ENCODE measurements at places on chromosomes 12 and 14.

GRCh38 chr12:99026332-99027054 is 381.4 kb downstream of the APAF1 start:
- no peak for DNase-seq

GRCh38 chr12:86042062-86042461 is 168.0 kb downstream of the NTS start:
- DNase-seq, result no peak

DNA sequence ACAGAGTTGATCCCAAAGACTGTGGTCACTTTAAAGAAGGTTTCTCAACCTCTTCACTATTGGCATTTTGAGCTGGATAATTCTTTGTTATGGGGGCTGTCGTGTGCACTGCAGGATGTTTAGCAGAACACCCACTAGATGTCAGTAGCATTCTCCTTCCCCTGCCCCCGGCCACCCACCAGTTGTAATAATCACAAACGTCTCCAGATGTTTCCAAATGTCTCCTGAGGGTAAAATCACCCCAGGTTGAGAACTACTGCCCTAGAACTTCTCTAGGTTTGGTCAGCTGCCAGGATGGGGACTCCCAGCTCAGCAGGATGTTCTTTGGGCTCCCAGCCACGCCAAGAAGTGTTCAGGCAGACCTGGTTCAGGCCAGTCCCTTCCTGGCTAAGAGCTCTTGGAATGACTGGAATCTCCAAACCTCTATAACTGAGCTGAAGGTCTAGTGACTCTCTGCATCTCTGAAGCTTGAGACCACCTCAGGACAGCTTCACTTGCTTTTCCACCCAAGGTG is 12.5 kb upstream of the AJUBA start:
- DNase-seq, result no peak

GRCh38 chr14:76736514-76736913 is 24.8 kb upstream of the VASH1 start:
- DNase-seq, result no peak

DNA sequence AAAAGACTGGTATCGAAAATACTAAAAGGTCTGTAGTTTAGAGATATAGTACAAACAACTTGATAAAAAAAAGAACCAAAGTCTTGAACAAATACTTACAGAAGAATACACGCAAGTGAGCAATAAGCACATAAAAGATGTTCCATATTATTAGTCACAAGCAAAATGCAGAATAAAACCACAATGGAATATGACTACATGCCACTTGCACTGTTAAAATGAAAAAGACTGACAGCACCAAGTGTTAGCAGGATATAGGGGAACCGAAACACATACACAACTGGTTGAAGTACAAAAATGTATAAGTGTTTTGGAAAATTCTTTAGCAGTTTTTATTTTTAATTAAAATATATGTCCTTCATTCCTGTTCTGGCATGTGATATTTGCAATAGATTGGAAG is 3.6 kb downstream of the CLEC2A start:
- DNase-seq, result no peak

GRCh38 chr12:118780939-118781338 is 200.4 kb upstream of the SRRM4 start:
- no peak for DNase-seq

DNA sequence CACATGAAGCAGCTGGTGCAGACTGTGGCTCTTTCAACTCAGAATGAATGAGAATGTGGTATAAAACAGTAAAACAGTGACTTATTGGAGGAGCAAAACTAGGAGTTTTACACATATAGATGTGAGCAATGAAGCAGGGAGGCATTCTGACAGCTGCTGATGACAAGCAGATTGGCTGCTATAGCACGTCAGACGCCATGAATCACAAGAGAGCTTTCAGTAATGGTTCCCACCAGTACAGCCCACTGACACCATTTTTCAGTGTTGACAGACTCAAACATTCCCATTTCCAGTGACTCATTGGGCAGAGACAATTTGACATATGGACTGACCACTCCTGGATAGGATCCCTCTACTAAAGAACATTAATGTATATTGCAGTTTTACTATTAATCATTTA is 24.6 kb upstream of the FSCB start:
- DNase-seq, result no peak

GRCh38 chr12:62403031-62403430 is 63.6 kb upstream of the MON2 start:
- DNase-seq, result no peak

- no peak for DNase-seq
These were observed 142.4 kb downstream of the PLCZ1 start for GRCh38 chr12:18595412-18595811.

DNA sequence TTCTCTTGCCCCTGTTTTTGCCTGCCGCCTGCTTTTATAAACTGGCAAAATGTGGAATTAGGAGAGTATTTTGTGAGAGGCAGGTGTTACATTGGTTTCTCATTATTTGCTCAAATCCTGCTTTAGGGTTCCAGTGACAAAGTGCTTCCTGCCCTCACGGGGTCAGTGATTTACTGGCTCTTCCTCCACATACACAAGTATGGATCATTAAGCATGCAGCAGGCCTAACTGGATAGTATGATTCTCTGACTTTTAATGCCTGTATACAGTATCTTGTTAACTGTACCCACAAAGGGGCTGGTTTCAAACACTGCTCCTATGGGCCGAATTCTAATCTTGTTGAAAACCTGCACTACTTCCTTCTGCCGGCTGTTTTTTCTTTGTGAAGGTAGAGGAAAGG is 63.2 kb downstream of the PTCSC3 start:
- no peak for DNase-seq

DNA sequence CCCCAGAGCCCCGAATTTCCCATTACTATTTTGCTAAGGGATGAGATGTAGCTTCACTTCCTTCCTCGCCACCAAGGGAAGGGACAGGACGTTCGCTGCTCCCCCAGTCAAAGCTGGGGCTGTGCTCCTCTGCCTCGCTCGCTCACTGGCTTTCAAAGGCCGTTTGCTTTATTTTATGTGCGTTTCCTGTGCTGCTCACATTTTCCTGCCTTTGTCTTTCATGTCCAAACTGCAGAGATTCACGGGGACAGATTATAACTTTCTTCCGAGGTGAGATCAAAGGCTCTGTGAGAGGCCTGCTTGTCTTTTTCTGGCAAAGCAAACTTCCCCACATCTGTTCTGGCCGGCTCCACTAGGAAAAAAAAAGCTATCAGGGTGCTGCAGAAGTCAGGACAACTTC is 76.0 kb upstream of the FZD10 start:
- DNase-seq, result no peak

- no peak for DNase-seq
These were observed 12.3 kb downstream of the NINJ2 start for GRCh38 chr12:650983-651382.

GRCh38 chr14:24143511-24143910 is 2.1 kb upstream of the EMC9 start:
- no peak for DNase-seq

- DNase-seq, result peak; percentile 38
These were observed 37.0 kb downstream of the BTG1 start for GRCh38 chr12:92108651-92109050.

DNA sequence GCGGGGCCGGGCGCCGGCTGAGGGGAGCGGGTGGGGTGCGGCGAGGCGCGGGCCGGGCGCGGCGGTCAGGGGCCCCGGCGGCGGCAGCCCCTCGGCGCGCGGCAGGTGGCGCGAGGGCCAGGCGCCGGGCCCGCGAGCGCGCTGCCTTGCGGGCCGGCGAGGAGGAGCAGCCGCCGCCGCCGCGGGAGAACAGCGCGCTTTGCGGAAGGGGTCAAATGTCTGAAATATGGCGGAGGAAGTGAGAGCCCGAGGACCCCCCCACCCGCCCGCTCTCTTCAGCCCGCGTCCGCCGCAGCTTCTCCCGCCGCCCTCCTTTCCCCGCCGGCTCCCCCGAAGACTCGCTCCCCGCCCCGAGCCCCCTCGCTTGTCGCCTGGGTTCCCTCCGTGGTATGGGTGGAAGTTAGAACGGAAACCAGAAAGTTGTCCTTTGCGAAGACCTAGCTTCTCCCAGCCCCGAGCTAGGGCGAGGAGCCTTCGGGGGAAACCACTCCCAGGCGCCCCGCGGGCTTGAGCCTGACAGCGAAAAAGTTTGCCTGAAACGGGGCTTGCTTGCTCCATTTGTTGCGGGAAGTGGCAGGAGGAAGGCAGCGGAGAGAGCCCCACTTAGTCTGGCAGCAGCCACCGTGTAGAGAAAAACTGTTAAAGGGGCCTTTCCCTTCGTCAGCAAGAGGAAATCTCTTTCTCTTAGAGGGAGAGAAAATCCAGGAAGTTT is 551 bp downstream of the RAP1B start:
- DNase-seq, result no peak

- DNase-seq, result no peak
These were observed 37.6 kb downstream of the FERMT2 start for GRCh38 chr14:52913271-52913670.

DNA sequence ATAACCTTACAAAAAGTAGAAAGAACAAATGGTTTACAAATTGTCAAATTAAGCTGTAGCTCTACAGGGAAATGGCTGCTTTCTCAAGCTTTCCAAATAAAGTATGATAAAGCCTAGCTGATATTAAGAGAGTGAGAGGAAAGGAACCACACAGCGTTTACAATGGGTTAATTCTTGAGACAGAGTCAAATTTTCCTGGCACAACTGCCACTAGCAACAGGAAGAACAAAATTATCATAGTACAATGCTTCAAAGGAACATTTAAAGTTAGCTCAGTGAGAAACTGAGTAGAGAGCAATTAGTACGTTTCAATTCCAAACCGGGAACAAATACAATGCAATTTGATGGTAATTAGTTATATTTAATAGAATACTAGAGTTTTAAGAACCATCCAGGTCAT is 116.0 kb downstream of the PPP1R12A start:
- no peak for DNase-seq

GRCh38 chr12:19430988-19431387 is 8.3 kb upstream of the AEBP2 start:
- DNase-seq, result no peak

GRCh38 chr14:88986146-88986841 is 161.8 kb downstream of the TTC8 start:
- no peak for DNase-seq

DNA sequence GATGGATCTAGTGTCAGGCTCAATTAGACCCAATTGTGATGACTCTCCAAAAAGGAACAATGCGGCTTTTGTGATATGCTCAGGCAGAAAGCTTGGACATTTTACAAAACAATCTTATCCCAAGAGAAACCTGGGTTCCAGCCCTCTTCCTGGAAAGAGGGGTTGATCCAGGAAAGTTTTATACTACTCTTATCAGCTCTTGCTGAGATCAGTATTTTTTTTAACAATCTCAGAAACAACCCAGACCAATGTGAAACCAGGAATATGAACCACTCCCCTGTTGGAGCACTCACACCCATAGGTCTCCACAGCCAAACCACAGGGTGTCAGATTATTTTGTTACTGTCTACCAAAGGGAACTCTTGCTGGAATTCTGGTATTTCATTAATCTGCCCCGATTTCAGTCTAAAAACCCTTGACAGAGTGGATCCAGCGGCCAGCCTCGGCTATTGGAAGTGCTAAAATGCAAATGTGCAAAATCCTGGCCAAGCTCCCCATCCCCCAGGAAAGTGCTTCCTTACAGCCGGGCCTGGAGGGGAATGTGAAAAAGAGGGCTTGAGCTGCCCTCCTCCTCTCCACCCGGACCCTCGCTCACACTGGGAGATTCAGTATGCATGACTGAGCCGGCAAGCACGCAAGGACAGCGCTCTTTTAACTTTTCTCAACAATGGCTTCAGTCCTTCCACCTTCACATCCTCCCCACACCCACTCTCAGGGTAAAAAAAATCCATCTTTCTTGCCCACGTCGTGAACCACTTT is 4.0 kb downstream of the FBXL14 start:
- DNase-seq, result no peak

- DNase-seq, result no peak
These were observed 275.1 kb downstream of the NRXN3 start for GRCh38 chr14:78445275-78445674.

DNA sequence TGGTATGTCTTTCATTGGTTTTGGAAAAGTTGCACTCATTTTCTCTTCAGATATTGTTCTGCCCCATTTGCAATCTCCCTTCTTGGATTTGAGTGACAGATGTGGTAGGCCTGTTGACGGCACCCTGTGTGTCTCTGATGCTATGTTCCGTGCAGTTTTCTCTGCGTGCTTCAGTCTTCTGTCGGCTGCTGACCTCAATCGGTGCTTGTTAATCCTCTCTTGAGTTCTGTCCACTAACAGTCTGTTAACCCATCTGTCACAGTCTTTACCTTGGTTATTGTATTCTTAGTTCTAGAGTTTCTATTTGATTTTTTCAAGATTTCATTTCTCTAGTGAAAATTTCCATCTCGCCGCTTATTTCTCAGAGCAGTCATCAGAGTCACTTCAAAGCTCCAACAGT is 20.7 kb upstream of the PLD4 start:
- no peak for DNase-seq

DNA sequence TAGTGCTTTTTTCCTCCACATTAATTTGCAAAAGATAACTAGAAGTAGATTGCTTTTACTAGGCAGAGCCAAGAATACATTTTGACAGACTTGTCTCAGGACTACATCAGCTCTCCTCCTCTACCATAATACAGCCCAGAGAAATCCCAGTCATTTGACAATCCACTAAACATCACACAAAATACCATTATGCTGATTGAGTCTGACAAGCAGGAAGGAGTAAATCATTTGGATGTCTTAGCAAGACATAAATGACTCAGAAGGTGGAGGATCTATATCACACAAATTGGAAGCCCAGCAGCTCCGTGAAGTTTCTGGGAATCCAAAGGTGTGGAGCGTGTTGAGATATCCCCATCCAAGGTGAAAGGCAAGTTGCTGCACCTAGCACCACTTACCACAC is 75.4 kb upstream of the FKBP4 start:
- DNase-seq, result no peak

GRCh38 chr12:69546693-69547438 is 38.4 kb upstream of the CCT2 start:
- DNase-seq, result no peak

GRCh38 chr12:57522887-57523705 is 472 bp downstream of the MBD6 start:
- DNase-seq, result peak; percentile 21

GRCh38 chr12:49825971-49826421 is 2.2 kb downstream of the NCKAP5L start:
- DNase-seq, result no peak

DNA sequence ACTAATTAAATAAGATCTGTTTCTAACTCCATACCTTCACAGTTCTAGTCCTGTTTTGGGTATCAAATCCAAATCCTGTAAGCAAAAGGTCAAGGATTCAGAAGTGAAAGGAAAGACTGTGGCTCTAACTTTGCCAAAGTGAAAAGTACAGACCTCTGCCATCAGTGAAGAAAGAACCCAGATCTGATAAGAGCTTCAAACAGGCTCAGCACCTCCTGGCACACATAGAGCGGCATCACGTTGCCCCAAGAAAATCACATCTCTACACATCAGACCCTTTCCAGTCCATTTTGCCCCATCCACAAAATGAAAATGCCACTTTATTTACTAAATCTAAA is 23.2 kb downstream of the CLIP1 start:
- DNase-seq, result no peak

GRCh38 chr14:69841656-69842055 is 37.6 kb upstream of the SMOC1 start:
- DNase-seq, result no peak

DNA sequence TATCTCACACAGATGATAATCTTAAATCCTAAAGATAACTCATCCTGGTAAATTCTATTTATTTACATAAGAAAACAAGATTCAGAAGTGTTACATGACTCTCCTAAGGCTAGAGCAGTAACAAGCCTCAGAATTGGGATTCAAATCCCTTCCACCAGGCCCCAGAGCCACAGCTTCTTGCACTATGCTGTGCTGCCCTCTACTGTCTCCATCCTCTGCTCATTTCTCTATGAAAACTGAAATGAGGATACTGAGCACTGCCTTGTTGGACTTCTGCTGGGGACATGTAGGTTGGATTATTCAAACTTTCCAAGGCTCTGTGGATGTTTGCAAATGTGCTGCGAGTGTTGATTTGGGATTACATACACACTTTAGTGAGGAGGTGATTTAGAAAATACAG is 23.5 kb upstream of the C12orf50 start:
- DNase-seq, result peak; percentile 36

Measured in NCI-H2227 treated with DMSO at 0.1 percent for 48 hours (cell line).